CD8-positive, alpha-beta memory T cell (primary cell): ENCODE measurements at places on chromosomes 5 and 9.

GRCh38 chr5:10689391-10690081 lies 71.5 kb downstream of the DAP start:
- no peak for DNase-seq

GRCh38 chr9:36336131-36336907 lies 63.8 kb downstream of the RNF38 start:
- DNase-seq = no peak

- no peak for DNase-seq
Measured at GRCh38 chr9:129908906-129909305, 73.6 kb downstream of the USP20 start.

- DNase-seq = no peak
Measured at GRCh38 chr9:124558777-124559470, 51.7 kb upstream of the NR5A1 start.

GRCh38 chr5:14062178-14062577 lies 81.0 kb upstream of the TRIO start:
- no peak for DNase-seq

DNA sequence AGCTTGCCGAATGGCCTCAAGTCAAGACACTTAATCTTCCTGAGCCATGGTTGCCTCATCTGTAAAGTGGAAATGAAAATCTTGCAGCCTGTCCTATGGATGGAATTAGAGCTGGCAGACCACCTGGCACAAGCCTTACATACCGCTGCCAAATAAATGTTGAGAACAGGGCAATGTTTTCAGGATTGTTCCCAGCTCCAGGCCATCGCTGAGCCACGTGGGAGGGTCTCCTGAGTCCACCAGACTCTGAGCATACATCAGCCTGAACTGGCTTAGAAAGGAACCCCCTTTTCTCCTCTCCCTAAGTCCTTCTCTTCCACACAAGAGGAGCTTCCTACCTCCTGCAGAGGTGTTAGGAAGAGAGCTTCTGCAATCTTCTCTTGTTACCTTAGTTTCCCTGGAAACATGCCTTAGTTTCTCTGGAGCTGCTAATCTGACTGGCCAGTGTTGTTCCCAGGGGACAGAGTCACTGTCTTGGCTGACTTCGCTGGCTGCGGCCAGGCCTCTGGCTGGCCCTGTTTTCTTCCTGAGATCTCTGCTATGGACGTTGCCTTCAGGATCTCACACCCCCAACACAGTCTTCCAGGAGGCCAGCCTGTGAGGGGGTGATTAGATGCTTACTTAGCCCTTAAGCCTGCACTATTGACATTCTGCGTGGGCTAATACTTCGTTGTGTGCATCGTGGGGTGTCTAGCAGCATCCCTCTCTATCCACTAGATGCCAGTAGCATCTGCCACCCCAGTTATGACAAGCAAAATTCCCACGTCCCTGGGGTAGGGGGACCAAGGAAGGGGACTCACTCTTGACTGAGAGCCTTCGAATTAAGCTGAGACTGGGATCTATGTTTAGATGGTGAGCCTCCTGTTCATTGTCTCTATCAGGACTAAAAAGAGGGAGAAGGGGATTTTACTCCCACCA lies 62.2 kb downstream of the BOD1 start:
- no peak for DNase-seq

DNA sequence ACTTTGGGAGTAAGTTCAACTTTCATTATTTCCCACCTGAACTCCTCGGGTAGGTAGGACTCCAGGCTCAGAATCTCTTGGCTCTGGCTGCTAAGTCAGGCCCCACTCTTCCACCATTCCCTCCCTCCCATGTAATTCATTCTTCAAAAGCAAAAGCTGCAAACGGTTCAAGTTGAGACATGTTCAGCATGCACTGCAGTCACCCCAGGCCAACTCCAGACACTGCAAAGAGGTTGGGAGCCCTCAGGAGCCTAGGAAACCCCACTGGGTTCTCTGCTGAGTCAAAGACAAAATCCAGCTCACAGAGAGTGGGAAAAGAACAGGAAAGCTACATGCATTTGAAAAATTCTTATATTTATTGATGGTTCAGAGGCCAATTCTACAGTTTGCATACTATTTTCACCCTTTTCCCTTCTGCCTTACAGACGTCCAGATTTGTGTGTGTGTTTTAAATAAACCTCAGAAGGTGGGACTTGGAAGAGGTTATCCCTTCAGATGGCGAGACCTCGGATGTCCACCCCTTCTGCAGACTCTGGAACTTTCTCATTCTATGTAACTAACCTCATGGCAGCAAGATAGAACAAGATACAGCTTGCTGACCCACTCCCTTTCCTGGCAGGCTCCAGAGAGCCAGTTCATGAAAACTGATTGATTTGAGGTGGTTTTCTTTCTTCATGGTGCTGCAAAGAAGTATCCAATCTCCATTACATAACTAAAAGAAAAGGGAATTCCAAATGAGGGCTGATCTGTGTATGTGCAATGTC lies 65.7 kb upstream of the EQTN start:
- DNase-seq = no peak

DNA sequence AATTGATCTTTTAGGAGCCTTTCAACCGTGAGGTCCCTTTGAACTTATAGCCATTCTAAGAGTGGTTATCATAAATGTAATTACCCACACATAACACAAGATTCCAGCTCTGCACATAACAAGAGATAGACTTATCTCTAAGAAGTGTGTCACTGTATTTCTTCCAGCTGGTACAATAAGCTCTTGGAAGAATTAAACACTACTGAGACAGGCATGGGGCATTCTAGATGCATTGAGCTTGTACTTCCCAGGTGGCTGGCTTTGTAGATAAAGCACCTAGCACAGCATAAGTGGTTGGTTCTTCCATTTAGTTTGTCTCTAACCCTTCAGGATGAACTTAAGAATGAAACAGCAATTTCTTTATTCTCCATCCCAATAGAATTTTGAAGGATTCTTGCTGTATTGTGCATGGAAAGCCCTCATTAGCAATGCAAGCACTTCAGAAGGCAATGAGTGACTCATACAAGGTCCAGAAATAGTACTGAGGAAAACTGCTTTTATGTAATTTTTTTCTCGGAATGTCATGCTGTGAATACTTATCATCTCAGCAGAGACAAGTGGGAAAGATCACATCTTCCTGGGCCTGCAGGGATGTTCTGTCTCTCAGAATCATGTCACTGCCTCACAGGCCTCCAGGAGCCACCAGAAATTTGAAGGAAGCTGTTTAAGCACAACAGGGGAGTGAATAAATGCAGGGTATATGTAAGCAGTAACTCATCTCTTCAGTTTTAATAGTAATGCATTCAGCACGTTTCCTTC lies 91.1 kb upstream of the CD180 start:
- no peak for DNase-seq

- DNase-seq = no peak
Measured at GRCh38 chr5:132825033-132825833, 5.2 kb downstream of the SHROOM1 start.

GRCh38 chr5:76303921-76304320 lies 99.2 kb upstream of the IQGAP2 start:
- peak; percentile 16 for DNase-seq

DNA sequence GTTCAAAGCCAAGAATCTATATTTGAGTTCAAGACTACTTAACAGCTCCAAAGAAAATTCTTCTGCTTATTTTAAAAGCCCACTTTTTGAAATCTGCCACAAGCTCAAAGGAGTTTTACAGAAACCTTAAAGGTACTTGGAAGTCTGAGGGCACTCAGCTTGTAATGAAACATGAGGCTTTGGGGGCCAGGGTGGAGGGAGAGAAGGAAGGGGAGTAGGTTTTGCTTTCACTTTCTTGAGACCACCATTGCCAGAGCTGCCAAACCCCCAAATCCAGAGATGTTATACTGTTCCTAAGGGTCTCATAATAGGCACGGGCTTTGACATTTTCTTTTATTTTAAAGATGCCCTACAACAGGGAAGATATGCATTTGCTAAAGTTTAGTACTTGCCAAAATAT lies 42.6 kb upstream of the TNFAIP8 start:
- DNase-seq = no peak

- no peak for DNase-seq
Measured at GRCh38 chr5:143551820-143552251, 148.3 kb upstream of the NR3C1 start.

- no peak for DNase-seq
Measured at GRCh38 chr9:74963056-74963455, 10.3 kb upstream of the C9orf40 start.
